ENCODE measurements at places on chromosomes 6 and 20.

- no peak for DNase-seq
These were observed 211.4 kb downstream of the ARHGAP18 start for GRCh38 chr6:129498541-129498940.

DNA sequence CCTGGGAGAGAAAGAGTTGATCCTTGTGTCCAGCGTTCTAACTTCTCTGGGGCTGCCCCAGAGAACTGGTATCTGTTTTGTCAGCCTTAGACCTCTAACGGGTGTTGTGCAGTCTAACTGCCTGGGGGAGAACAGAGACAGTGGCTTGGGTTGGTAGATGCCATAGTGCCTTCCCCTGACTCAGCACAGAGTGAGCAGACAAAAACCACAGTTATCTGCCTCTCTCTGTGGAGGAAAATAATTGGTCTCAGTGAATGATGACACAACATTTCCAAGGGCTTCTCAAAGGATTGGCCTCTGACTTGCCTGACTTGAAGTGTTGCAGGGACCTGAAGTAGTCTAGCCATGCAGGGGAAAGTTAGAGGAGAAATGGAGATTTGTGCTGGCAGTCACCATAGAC lies 226.2 kb upstream of the MAN1A1 start:
- DNase-seq: no peak

DNA sequence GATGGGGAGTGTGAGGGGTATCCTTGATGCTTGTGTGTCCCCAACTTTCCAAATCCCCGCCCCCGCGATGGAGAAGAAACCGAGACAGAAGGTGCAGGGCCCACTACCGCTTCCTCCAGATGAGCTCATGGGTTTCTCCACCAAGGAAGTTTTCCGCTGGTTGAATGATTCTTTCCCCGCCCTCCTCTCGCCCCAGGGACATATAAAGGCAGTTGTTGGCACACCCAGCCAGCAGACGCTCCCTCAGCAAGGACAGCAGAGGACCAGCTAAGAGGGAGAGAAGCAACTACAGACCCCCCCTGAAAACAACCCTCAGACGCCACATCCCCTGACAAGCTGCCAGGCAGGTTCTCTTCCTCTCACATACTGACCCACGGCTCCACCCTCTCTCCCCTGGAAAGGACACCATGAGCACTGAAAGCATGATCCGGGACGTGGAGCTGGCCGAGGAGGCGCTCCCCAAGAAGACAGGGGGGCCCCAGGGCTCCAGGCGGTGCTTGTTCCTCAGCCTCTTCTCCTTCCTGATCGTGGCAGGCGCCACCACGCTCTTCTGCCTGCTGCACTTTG lies at the start of gene TNF:
Gene TNF, plus strand, starts transcription at position 231 of the 567 bp plus-strand sequence. Its CDS starts 177 bp downstream, at position 408.
- no peak for DNase-seq

DNA sequence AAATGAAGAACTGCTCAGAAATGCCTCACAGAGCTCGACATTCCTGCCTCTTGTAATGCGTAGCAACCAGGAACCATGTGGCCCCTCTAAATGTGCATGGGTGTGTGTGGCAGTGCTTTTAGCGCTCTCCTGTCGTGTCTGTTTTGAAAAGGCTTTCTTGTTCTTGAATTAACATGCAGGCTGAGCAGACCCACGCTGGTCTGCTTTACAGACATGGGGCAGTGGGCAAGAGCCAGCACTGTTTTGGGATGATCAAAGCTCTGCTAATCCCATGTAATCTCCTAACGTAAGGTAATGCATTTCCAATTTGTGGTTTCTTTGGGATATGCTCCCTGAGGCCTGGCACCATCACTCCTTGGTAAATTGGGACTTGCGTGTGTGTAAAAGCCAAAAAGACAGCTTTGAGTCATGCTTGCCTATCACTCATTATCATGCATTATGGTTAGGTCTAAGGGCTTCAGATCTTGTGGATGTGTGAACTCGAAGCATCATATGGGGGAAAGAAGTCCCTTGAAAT lies 11.8 kb downstream of the RIPOR2 start:
- DNase-seq: no peak

- no peak for DNase-seq
These were observed 99.0 kb downstream of the TMEM242 start for GRCh38 chr6:157224178-157224950.

DNA sequence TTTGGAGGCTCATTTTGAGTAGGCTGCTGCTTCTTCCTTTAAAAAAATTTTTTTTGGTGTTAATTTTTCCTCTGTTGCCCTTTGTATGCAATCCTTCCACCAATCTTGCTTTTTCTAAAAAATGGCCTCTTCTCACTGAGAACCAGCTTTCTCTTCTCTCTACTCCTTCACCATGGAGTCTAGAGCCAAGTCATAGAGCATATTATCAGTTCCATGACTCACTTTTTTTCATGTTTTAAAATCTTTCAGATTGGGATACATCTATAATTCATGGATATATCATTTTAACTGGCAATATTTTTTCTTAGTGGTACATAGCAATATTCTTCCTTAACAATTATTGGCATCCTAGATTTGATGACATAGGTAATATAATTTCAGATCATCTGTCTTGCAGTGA lies 62.7 kb downstream of the SLX4IP start:
- no peak for DNase-seq

DNA sequence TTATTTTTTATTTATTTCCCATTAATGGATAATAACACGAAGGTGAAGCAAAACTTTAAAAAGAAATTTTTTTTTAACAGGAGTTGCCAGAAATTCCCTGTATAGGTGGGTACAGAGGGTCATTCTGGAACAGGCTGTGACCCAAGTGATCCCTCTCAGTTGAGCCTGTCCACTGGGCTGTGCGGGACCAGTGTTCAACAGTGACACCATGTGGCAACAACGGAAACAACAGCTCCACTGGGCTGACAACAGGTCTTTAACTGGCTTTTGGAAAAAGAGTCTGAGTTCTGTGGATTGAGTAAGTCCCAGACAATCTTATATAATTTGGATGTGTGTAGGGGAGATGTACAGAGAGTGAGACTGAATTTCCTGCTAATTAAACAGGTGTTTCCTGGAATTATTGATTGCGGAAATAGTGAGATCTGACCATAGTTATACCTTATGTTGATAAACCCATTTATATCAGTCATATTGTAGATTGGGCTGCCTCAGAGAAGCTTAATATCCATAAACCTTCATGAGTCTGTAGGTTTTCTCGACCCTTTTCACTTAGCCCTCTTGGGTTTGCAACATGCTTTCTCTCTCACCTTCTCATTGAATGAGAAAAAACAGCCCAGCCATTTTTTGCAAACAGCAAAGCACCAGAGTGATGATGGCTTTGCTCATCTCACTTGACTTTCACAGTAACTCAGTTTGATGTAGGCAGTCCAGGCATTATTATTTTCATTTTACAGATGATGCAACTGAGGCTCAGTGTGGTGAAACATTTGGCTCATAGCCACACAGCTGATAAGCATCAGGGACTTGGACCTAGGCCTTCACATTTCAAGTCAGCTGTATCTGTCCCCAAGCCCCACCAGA lies 17.5 kb downstream of the KIAA1755 start:
- peak; percentile 43 for DNase-seq

DNA sequence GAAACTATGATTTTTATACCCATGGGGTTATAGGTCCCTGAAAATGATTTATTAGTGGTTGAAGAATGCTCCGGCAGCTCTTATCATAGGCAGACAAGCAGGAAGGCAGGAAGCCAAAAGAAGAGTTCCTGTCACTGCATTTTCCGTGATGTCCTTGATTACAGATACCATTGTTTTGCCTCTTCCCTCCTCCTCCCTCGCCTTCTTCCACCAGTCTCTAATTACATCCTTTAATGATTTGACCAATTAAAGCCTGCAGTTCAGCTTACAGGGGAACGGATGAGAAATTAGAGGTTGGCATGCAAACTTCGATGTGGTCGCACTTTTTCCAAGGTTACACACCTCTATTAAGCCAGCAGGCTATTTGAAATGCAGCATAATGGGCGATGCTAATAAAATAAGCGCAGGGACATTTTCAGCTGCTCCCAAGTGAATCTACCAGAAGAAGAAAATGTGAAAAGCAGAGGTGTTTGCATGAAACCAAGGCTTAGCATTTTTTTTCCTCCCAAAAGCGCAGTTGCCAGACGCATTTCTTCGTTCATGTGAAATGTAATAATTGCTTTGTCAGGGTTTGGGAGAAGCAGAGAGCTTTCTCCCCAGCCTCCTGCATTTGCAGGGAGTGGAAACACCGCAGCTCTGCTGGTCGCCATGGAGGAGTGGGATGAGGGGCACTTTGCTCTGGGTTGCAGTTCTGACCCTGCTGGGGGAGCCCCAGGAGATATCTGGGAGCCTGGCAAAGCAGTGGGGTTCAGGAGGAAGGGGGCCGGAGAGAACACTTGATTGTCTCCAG lies 6.0 kb downstream of the NOX3 start:
- DNase-seq: no peak

GRCh38 chr6:10397756-10398445 lies 17.0 kb downstream of the TFAP2A start:
- no peak for DNase-seq

DNA sequence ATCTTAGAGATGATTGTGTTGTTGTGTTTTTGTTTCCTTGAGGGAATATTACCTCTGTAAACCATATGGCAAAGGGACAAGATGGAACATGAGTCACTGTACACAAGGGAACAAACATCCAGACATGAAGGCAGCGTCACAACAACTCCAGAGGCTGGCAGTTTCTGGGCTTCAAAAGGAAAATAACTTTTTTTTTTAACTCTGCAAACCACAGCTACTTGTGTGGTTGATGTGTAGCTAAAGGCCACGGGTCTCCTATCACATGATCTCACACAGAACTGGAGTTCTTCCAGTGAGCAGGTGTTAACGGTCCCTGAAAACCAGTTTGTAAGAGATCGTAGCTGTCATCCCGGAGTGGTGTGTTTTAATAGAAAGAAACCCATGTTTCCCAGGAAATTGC lies 33.2 kb upstream of the HBS1L start:
- DNase-seq: no peak

DNA sequence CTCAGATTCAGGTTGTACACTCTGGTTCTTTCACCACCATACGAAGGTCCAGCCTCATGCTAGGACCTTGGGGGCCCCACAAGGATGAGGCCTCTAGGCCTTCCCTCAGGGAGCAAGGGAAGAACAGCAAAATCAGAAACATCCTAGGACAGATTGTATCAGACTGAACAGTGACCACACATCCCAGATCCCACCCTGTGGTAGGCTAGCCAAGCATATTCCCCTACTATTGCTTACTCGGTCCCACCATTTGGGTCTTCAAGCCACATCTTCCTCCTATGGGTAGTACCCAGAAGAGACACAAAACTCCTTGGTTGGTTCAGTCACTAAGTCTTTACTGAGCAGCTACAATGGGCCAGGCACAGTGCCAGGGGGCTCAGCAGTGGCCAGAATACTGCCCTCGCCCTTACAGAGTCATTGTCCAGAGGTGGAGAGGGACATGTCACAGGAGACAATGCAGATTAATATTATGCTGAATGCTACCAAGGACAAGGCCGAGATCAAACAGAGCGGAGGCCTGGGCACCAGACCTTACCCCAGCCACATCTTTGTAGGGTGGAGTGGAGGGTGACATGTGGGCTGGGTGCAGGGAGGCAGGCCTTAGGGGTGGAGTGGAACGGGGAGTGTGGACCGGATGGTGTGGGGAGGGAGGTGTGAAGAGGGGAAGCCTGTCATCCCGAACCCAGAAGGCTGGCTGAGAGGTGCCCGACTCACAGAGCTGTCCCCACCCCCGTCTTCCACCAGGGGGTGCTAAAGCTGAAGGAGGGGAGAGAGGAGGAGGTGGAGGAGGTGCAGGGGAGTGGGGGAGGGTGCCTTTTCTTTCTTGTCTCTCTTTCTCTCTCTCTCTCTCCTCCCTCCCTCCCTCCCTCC lies 6.8 kb upstream of the MAPK13 start:
- peak; percentile 67 for DNase-seq

- no peak for DNase-seq
These were observed 20.3 kb downstream of the SLC22A2 start for GRCh38 chr6:160238278-160238711.

- no peak for DNase-seq
These were observed 37.3 kb downstream of the SRSF3 start for GRCh38 chr6:36631326-36632011.

- DNase-seq: peak; percentile 91
These were observed at the start of the genes CYP39A1 and SLC25A27 for GRCh38 chr6:46652603-46653438. Gene CYP39A1, minus strand, starts transcription at chr6:46652818. Its CDS starts 236 bp downstream, at chr6:46652582. Gene SLC25A27, plus strand, starts transcription at chr6:46652975. Its CDS starts 218 bp downstream, at chr6:46653193.

DNA sequence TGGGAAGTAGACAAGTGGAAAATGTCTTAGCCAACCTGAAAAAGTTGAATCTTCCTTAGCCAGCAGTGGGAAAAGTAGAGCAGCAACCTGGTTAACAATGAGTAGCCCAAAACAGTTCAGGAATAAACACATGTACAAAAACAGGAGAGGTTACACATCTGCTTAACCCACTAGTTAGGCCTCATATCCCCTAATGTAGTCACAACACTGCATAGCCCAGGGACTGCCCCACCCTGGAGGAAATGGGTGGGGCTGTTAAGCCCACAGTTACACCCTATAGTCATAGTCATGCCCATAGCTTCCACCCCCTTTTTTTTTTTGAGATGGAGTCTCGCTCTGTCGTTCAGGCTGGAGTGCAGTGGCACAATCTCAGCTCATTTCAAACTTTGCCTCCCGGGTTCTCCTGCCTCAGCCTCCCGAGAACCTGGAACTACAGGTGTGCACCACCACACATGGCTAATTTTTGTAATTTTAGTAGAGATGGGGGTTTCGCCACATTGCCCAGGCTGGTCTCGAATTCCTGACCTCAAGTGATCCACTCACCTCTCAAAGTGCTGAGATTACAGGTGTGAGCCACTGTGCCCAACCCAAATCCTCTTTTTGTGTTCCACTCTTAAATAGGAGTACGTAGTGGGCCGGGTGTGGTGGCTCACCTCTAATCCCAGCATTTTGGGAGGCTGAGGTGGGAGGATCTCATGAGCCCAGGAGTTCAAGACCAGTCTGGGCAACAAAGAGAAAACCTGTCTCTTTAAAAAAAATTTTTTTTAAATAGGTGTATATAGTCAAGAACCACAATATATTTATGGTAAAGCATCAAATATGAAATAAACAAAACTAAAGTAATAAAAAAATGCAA lies 24.5 kb downstream of the ILRUN start:
- peak; percentile 27 for DNase-seq

- no peak for DNase-seq
These were observed 542.1 kb upstream of the AGPAT4 start for GRCh38 chr6:161815965-161816364.

- no peak for DNase-seq
These were observed 53.6 kb downstream of the JPH2 start for GRCh38 chr20:44133424-44133823.

- peak; percentile 38 for DNase-seq
These were observed 28.5 kb upstream of the SNRPB2 start for GRCh38 chr20:16701296-16701695.

GRCh38 chr20:43776691-43777090 lies 49.9 kb upstream of the GTSF1L start:
- no peak for DNase-seq

DNA sequence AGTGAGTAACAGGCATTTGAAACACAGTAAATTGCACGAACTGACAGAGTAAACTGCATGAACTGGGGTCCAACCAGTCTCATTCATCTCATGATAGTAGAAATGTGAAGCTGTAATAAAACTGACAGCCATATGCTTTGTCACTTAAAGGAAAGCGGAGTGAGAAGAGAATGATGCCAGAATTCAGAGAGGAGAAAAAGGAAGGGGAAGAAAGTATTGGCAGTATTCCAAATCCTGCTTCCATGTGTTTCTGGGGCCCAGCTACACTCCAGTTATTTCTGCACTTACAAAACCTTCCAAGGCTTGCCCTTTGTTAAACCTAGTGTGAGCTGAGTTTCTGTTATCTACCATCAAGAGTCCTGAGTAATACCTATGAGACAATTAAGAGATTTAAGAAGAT lies 17.2 kb downstream of the SNX14 start:
- no peak for DNase-seq

All from RKO (cell line).